Hematopoietic multipotent progenitor cell treated with erythropoietin and hydrocortisone succinate and interleukin-3 and kit ligand, for 4 days (in vitro differentiated cells): ENCODE measurements at places on chromosomes 7 and 10.

GRCh38 chr7:54680377-54681005 is 78.5 kb downstream of the SEC61G start:
- no peak for DNase-seq

- no peak for DNase-seq
These were observed 403.0 kb downstream of the THSD7A start for GRCh38 chr7:11428877-11429581.

DNA sequence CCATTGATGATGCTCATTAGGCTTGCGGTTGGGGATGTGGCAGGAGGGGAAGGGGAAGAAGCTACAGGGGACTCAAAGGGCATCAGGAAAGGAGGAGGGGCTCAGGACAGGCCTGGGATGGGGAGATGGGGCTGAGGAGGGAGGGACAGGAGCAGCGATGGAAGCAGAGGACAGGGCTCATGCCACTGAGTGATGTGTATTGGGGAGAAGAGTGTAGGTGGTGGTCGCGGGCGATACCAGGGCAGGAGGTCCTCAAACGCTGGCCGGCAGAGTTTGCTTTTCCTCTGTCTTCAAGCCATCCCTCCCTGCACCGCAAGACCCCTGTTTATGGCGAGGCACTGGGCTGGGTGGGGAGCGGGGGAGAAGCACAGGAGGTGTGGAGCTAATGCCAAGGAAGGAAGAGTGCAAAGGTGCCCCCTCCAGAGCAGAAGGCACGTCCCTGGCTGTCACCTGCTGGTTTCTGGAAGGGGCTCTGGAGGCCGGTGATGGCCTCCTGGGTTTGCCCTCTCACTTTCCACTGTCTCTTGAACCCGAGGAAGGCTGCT is 134.7 kb downstream of the SVIL start:
- DNase-seq, result no peak

- peak; percentile 90 for DNase-seq
These were observed 22.6 kb downstream of the PDIA4 start for GRCh38 chr7:149005427-149006344.

- DNase-seq, result peak; percentile 75
These were observed 21.6 kb upstream of the GIMAP8 start for GRCh38 chr7:150428671-150429451.

DNA sequence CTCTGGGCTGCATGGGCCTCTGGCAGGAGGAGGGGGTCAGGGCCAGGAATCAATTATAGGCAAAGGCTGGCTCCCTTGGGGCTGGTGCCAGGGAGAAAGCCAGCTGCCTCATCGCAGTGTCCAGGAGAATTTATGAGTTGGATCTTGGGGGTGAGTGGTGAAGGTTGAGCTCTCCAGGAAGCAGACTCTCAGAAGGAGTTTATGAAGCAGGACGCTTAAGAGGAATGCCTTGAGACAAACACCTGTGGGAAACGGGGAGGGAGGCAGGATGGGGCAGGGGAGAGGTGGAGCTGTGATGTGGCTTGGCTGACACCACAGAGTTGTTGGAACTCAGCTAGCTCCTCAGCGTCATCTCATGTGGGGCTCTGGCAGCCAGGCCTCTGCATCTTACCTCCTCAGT is 428.5 kb downstream of the RPS24 start:
- no peak for DNase-seq

GRCh38 chr7:28956608-28957063 is 1.5 kb downstream of the TRIL start:
- DNase-seq, result peak; percentile 75

- peak; percentile 77 for DNase-seq
These were observed 11.2 kb upstream of the ZNF485 start for GRCh38 chr10:43594944-43595589.

DNA sequence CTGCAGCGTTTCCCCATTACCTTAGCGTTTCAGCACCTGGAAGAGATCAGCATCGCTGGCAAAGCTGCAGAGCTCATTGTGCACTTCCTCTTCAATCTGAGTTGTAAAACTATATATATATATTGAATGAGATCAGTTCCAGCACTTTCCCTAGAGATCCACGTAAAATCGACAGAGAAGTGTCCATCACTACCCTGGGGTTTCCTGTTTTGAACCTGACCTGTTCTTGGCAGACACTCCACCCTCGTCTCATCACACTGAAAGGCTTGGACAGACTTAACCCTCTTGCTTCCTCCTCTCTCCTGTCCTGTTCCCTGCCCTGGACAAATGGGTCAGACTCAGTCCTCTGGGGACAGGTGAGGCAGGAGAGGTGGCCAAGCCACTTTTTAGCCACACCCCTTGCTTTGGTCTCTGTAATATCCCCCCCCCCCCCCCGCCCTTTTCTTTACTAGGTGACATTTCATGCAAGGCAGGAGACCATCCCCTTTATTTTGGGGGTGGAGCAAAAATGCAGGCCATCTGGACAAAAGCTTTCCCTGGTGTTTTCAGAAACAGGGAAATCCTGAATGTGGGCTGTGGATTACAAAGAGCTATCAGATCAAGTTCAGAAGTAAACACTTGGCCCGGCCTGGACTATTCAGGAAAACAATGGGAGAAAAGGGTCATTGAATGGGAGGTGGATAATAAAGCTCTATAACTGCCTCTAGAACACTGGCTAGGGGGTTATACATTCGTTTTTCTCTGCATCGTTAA is 83.7 kb upstream of the KDM7A start:
- DNase-seq, result no peak
